Stimulated activated CD4-positive, alpha-beta T cell treated with anti-CD3 and anti-CD28 coated beads, TNF-alpha, amount 100 ng/mL, for 48 hours (primary cell): ENCODE measurements at places on chromosomes 5 and 9.
A peak's percentile ranks its signal among the peaks of the same experiment; 100 is the strongest.

- no peak for DNase-seq
Measured at GRCh38 chr9:69253057-69253456, 72.0 kb upstream of the ENTREP1 start.

DNA sequence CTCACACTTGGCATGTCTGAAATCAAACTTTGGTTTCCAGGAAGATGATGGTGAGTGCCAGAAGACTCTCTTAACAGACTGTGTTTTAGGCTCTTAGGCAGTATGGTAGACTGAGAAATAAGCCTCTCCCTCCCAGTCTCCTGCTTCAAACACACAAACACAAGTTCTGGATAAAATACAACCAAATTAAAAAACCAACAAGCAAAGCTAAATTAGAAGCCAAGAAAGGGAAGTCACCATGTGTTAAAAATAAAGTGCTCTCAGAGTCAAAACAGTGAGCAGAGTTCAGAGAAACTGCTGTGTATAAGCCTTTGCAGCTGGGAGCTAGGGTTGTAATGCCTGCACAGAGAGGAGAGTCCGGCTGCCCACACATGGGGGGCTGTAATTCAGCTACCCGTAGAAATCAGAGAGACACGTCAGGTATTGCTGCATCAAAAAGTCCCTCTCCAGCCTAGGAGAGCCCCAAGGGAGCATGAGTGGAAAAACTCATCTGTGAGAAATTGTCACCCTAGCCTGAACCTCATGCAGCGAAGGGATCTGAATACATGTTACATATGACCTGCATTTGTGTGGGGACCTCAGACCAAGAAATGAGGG lies 62.6 kb downstream of the ANGPTL2 start:
- DNase-seq, result no peak

- no peak for DNase-seq
Measured at GRCh38 chr5:167244583-167244982, 1046.9 kb upstream of the WWC1 start.

DNA sequence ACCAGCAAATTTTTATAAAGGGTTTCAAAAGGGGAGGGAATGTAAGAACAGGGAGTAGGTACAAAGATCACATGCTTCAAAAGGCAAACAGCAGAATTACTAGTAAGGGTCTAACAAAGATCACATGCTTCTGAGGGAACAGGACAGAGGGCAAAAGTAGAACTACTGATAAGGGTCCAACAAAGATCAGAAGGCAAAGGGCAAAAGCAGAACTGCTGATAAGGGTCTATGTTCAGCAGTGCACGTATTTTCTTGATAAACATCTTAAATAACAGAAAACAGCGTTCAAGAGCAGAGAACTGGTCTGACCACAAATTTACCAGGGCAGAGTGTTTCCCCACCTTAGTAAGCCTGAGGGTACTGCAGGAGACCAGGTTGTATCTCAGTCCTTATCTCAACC lies 469.5 kb upstream of the PIK3R1 start:
- no peak for DNase-seq

DNA sequence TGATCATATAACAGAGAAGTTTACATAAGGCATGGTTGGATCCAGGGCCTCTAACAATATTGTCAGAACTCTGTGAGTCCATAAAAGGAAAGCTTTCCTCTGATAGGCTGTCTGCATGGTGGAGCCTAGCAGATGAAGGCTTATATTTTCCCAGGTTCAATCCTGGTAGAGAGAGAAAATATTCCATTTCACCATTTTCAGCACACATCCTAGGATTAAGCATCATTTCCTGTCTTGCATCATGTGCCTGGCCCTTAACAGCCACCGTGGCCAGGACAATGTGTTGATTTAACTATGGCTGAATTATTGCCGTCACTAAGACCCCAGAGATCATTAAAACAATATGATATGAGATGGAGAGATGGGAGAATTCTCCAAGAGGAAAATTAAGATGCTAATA lies 90.9 kb upstream of the GRIA1 start:
- DNase-seq, result no peak

- DNase-seq, result no peak
Measured at GRCh38 chr9:18109675-18110074, 364.3 kb upstream of the ADAMTSL1 start.

- no peak for DNase-seq
Measured at GRCh38 chr5:87241555-87241954, 26.1 kb upstream of the RASA1 start.

DNA sequence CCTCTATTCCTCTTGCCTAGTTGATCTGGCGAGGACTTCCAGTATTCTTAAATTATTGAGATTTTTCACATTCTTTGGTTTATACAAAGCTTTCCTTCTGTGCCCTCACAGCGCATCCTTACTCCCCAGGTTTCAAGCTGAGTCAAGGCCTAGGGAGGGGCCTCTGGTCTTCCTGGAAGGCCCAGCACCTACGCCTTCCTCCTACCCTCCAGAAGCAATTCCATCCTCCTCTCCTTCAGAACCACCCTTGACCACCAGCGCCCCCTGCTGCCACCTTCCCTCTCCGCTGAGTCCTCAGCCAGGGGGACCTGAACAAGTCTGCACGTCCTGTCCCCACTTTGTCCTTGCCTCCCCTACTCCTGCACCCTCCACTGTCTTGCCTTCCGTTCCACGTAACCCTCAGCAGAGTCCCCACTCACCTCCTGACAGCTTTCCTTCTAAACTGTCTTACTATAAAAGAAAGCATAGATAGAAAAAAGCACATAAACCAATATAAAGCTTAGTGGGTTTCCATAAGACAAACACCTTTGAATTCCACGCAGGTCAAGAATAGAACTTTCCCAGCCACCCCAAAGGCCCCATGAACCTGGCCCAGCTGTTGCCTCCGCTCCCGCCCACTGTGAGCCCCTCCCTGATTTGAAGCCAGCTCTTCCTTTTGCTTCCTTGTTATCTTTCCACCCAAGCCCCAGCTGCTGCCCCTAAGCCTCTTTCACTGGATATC lies 63.0 kb upstream of the CTSL start:
- peak; percentile 44 for DNase-seq

GRCh38 chr5:55692509-55692908 lies 19.6 kb downstream of the SLC38A9 start:
- DNase-seq, result no peak

DNA sequence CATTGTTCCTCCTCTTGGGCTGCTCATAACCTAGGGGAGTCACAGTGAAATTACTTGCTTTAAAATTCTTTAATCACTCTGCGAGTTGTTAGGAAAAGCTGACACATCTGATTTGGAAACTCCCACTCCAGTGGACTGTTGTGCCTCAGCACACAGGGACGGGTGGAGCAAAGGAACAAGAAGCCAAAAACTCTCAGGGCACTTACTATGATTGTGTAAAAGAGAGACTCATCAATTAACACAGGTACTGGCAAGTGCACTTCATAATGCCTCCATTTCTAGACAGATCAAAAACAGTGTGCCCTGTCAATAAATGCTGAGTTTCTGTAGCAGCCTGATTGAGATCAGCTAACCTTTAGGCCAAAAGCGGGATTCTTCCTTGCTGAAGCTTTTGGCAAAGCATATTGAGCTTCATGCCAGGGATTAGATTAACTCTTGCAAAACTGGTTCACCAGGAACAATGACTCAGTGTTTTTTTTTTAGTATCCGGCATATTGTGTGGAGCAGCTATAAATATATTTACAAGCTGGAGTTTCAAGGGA lies 55.9 kb downstream of the TMC1 start:
- DNase-seq, result no peak
